ENCODE measurements at places on chromosomes 1 and 21.

- no peak for DNase-seq
These were observed 26.6 kb upstream of the COL18A1 start for GRCh38 chr21:45378258-45378966.

DNA sequence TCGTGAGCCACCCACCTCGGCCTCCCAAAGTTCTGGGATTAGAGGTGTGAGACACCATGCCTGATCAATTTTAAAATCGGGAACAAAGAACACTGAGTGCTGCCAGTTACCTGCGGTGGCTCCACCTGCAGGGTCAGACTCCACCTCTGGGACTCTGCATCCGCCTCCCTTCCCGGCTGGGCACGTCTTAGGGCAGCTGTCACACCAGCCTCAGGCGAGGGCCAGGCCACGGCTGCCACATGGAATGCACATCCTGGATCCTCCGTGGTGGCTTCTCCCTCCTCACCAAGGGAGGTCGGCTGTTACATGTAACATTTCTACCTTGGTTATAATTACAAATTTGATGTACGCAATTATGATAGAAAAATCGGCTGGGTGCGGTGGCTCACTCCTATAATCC, 5.9 kb upstream of the MXRA8 start:
- no peak for DNase-seq

DNA sequence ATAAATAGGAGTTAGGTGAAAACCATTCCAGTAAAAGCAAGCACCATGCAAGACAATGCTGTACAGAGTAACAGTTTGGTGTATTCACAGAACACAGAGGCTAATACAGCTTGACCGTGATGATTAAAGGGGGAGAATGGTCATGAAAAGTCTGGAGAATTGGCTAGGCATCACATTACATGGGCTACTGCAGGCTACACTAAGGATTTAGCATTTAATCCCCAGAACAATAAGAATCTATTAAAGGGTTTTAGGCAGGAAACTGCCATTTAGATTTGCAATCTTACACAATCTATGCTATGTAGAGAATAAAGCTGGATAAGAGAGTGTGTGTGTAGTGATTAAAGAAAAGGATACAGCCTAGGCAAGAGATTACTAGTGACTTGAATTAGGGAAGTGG, 30.6 kb downstream of the HFM1 start:
- no peak for DNase-seq

DNA sequence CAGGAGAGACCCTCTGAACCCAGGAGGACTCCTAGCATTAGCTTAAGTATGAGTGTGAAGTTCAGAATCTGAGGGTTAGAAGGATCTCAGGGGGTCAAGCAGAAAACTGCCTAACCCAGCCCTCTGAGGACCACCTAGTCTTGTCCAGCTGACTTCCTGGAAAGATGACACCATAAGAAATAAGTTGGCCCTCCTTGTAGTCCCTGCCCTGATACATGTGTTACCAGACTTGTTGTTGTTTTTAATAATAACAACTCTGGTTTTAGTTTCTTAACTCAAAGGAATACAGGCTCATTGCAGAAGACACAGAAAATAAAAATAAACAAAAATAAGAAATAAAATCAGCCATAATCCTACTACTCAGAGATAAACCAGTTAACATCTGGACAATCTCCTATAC, 21.8 kb upstream of the SARS1 start:
- no peak for DNase-seq

DNA sequence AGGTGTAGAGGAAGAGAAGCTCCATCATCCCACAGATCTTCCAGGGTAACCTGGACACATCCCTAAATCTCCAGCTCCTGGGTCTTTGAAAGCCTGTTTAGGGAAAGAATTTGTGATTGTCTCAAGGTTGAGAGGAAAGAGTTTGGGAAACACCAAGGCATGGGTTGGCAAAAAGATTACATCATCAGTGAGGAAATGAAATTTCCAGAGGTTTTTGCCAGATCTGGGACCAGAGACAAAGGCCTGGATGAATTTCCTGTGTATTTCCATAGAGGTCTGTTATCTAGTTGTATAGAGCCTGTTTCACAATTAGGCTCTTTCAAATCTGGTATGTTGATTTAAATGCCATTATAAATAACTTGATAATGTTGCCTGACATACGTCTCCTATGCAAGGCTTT, 82.3 kb downstream of the GPR89B start:
- DNase-seq, result no peak

- DNase-seq, result no peak
These were observed 22.2 kb downstream of the KCNN3 start for GRCh38 chr1:154847891-154848290.

DNA sequence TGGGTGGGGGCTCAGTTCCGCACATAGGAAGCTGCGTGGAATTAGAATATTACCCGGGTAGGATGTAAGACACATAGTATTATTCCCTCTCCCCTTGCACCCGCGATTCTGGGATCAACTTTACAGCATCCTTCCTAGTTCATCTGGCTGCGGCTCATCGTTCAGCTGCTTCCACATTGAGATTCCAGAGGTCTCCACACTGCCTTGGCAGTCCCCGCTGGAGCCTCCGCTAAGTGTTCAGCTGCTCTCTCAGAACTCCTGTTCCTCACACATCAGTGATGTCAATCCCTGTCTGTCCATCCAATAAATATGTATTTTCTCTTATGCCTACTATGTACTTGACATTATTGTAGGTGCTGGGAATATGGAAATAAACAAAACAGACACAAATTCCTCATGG, 135.6 kb upstream of the SYT6 start:
- no peak for DNase-seq

- peak; percentile 50 for DNase-seq
These were observed 7.8 kb upstream of the P3R3URF start for GRCh38 chr1:46183926-46184557.

DNA sequence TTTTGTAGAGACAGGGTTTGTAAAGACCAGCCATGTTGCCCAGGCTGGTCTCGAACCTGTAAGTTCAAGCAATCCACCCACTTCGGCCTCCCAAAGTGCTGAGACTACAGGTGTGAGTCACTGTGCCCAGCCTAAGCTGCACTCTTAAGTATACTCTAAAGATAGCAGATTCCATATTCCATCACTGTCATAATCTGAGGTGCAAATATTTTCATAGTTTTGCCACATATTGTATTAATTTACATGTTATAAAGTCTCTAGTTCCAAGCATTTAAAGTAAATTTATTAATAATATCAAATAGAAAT, 121.3 kb downstream of the HFM1 start:
- DNase-seq, result no peak

GRCh38 chr1:100597061-100597741, 59.3 kb downstream of the GPR88 start:
- no peak for DNase-seq

DNA sequence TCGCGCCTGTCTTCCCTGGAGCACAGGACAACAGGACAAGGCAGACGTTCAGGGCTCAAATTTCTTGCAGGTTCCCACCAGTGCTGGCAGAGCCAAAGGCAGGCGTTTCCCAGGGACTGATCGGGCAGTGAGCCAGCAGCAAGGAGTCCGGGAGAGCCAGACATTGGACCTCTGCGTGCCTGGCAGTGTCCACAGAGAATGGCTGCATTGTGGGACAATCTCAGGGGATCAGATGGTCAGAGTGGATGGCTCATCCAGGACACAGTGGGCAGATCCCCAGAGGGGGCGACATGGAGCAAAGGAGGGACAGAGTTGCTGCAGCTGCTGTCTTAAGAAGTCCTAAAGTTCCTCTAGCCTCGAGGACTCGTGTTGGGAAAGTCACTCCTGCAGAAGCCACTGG, 4.6 kb downstream of the TMEM63A start:
- DNase-seq, result no peak

GRCh38 chr1:69221524-69221923, 346.2 kb upstream of the LRRC7 start:
- no peak for DNase-seq

- DNase-seq, result no peak
These were observed 199.4 kb upstream of the DAB1 start for GRCh38 chr1:57623039-57623790.

DNA sequence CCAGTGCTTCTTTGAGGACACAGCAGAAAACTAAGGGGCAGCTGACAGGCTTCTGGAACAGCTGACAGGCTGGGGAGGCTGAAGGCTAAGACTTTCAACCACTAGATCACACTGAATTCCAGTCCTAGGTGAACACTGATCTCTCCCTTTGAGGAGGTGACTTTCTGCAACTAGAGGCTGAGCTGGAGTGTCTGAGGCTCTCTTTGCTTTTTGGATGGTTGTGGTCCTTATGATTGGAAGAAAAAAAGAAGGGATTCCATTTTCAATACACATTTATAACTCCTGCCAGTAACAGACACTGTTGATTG, 1.4 kb downstream of the IL6R start:
- DNase-seq, result no peak

- DNase-seq, result no peak
These were observed 3.4 kb downstream of the CLEC20A start for GRCh38 chr1:178493301-178493741.

DNA sequence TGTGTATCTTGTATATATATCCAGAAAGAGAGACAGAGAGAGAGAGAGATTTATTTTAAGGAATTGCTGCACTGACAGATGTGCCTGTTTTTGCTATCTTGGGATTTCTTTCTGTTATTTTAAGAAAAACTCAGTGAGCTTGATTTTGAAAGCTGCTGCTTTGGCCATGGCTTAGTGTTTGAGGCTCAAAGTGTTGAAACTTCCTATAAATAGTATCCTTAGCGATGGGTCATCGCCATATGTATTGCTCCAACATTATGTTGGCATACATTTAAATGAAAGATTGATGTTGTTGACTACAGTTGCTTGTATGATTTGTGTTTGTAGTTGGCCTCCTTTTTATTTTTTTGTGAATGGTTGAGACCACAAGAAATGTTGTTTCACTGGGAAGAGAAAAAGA, 29.0 kb upstream of the NTPCR start:
- DNase-seq, result no peak
